ENCODE measurements at places on chromosomes 1 and 21.

- no peak for DNase-seq
Observed at GRCh38 chr1:101371259-101371658, 134.4 kb downstream of the S1PR1 start.

GRCh38 chr21:38942748-38943211, 137.1 kb downstream of the ETS2 start:
- no peak for DNase-seq

- DNase-seq = no peak
Observed at GRCh38 chr1:101975371-101975770, 21.4 kb downstream of the OLFM3 start.

GRCh38 chr1:208227366-208227765, 16.8 kb downstream of the PLXNA2 start:
- DNase-seq = no peak

DNA sequence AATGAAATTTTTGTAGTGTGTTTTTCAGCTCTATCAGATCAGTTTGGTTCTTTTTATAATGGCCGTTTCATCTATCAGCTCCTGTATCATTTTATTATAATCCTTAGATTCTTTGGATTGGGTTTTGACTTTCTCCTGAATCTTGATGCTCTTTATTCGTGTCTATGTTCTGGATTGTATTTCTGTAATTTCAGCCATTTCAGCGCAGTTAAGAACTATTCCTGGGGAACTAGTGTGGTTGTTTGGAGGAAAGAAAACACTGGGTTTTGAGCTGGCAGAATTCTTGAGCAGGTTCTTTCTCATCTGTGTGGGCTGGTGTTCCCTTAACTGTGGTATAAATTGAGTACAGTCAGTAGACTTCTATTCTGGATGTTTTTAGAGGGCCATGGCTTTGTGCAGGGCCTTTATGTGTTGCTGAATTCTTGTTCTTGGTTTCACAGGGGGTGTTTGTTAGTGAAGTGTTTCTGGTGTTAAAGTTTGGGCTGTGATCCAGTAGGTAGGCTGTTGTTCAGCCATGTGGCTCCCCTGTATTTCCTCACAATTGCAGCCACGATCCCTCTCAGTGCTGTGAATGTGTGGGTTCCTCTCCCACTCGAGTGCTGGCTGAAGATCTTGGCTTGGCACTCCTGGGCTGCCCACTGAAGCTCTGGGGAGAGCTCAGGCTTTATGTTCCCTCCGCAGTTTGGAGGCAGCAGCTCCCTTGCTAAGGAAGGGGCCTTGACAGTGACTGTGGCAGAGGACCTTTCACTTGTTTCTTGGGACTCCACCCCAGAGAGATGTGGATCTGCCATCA, 56.0 kb upstream of the CCDC190 start:
- DNase-seq = no peak

- no peak for DNase-seq
Observed at GRCh38 chr1:225906467-225906866, 17.5 kb upstream of the LEFTY1 start.

- DNase-seq = no peak
Observed at GRCh38 chr21:25885405-25885804, 150.6 kb downstream of the GABPA start.

DNA sequence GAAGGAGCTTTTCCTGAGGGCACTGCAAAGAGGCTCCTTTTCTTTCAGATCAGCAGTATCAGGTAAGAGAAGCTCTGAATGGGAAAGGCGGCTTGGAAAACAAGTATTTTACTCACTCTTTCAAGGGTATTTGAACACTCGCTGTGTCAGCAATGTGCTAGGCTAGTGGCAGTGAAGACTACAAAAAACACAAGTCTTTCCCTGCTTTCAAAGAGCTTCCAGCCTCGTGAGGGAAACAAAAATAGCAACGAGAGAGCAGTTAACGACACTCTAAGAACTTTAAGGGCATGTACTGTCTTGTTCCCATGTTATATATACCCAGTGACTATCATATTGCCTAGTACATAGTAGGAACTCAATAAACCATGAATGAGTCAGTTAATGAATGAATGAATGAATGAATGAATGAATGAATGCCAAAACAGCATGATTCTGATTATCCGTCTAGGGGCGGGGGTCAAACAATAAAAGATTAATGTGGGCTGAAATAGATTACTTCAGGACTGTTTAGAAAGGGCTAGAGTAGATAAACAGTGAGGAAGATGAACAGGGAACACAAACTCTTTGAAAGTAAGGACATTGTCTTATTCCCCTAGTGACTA, 14.2 kb upstream of the MCOLN3 start:
- no peak for DNase-seq

- peak; percentile 49 for DNase-seq
Observed at GRCh38 chr1:22500471-22500870, 48.8 kb downstream of the ZBTB40 start.

- DNase-seq = peak; percentile 54
Observed at GRCh38 chr1:158087320-158087927, 93.3 kb upstream of the CD1D start.

DNA sequence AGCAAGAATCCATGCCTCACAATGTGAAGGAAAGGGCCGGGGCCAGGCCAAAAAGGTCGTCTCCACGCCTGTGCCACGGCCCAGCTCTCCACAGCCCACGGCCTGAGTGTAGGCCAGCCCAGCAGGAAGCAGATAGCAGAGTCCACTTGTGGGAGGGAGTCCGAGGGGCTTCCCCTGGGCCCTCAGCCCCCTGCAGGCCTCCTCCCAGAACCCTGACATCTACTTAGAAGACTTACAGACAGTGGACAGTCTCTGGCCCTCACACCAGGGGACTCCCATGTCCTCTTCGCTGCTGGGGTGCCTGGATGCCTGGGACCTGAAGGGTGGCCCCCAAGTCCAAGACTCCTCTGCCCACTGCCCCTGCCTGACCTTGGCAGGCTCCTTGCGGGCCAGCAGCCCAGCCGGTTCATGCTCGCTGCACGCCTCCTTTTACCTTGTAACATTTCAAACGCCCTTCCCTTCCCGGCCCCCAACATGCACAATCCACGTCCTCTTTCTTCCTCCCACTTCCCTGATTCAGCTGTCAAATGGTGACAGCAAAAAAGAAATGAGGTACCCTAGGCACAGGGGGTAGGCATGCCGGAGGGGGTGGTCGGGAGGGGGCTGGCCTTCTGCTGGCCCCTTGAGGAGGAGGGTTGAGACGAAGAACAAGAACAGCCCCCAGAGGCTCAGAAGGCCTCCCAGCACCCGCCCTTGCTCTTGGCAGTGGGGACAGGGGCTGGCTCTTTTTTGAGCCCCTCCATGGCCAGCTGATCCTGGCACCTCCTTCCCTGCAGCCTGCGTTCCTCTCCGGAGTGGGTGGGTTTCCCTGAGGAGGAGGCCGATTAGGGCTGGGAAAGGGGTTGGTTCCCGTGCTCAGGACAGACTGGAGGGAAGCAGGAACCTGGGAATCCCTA, 997 bp upstream of the PTPN7 start:
- no peak for DNase-seq

DNA sequence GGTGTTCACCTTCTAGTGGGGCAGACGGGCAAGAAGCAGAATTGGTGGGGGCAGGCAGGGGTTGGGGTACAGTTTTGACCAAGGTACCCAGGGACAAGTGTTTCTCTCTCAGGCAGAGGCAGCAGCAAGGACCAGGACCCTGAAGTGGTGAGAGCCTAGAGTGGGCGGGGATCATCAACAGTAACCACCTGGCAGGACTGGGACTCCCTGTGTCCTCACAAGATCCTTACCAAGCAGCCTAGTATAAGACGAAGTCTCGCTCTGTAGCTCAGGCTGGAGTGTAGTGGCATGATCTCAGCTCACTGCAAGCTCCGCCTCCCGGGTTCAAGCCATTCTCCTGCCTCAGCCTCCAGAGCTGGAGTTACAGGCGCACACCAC, 3.2 kb upstream of the NADK start:
- no peak for DNase-seq

DNA sequence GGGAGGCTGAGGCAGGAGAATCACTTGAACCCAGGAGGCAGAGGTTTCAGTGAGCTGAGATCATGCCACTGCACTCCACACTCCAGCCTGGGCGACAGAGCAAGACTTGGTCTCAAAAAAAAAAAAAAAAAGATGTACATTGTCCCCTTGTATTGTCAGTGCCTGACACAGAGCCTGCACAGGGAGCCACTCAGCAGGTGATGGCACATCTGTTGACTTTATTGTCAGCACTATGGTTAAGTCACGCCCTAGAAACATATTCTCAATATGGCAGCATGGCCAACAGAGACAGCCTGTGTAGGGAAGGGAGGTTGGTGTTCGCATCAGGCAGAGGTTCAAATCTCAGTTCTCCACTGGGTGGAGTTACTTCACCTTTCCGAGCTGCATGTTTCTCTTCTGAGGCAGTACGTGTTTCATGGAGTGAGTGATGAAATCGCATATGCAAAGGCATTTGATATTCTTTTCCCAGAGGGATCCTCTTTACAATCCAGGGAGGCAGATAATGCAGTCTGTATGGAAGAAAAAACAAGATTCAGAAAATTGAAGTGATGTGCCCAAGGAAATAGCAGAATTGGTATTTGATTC, 20.6 kb downstream of the LAMC2 start:
- no peak for DNase-seq

DNA sequence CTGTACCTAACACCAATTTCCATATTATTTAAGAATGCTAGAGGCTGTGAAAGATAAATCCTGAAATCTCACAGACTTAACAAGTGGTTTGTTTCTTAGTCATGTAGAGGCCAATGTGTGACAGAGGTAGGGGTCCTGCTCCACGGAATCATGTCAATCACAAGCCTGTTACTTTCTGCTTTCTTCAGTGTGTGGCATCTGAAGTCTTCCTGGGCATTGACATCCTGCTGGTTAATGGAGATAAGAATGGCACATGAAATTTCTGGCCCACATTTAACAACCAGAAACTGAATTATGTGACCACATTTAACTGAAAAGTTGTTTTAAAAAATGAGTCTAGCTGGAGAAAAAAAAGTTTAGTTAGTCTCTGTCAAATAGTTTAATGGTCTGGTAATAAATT, 68.3 kb upstream of the PLA2G4A start:
- DNase-seq = no peak

DNA sequence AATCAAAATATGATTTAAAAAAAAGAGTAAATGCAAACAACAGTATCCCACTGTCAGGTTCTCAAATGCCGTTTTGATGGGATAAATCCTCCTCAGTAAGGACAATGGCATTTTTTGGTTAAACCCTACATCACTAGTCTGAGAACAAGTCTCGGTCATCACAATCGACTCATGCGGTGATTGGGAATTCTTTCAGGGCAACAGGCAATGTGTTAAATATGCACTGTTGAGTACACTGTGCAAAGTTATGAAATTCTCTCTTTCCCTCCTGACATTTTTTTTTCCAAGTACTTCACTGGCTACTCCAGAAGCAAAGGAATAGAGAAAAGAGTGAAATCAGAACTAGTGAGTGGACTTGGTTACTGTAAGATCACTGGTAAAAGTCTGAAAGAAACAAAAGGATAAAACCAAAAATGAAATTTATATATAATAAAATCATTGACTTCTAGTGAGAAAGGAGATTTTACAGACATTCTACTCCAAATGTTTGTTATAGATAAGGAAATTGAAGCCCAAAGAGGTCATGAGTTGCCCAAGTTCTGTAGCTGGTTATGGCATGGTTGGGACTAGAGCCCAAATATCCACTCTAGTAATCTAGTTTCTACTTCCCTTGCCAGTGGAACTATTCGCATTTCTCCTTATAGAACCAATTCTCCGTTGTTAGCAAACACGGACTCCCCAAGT, 111.3 kb downstream of the TGFBR3 start:
- DNase-seq = no peak

GRCh38 chr1:233215135-233215760, 80.3 kb downstream of the PCNX2 start:
- DNase-seq = no peak

DNA sequence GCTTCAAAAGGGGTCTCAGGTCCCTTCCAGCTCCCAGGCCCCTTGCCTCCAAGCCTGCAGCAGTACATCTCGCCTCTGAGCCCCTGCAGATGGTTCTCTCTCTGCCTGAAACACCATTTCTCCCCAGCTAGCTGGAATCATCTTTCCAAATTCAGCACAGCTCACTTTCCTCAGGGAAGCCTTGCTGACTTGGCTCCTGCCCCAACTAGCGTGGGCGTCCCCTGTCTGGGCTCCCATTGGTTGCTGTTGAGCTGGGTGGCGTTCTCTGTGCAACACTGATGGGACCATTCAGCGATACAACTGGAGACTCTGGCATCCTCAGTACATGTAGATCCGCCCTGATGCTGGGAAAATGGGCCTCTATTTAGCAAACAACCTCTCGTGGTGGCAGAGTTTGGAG, 141.3 kb upstream of the IGSF21 start:
- DNase-seq = no peak

DNA sequence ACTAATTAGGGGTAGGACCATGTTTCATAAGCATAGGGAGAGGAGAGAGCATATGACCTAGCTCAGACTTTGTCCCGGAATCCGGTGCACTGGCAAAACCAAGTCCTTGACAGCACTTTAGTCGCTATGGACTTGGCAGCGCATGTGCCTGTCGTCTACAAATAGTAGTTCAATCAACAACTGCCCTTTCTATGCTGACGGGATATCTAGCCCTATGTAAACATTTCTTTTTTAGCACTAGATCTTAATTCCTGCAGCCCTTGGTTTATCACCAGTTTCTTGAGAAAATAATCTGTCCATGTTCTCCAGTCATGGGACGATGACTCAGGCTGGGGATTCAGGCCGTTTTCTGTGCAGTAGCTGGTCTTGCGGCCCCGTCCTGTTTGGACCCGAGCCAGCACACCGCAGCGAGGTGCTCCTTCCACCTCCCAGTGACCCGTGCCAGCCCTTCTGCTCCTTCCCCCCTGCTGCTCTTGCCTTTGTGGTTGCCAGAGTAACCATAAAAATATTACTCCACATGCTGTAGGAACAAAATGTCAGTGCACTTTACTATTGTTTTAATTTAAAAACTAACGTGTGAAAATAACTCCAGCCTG, 8.6 kb upstream of the MT1HL1 start:
- DNase-seq = peak; percentile 33

DNA sequence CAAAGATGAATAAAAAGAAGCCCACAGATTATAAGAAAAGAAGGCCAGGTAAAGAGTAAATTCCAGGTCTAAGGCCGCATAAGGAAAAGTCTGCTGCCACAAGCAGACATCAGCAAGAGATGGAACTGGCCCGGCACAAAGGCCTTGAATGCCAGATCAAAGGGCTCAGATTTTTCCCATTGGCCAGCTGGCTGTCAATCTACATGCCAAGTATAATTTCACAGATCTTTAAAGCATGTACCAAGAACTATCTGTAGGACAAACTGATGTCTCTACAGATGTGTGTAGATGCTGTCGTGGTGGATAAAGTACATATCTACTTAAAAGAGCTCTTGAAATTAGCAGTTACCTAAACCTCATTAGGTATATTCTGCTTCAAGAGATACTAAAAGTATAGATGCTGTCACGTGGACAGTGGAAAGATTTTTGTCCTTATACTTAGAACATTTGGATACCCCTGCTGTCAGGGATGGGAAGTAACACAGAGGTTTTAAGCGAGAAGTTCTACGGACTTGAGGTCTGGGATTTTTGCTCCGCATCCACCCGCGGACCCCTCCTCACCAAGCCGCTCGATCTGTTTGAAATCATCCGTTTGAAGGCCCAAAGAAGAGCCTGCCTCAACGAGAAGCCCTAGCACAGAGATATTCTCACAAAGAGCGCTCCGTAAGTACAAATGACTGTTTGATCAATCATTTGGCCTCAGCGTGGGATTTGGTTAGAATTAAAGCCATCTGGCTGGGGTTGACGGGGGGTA, 10.1 kb downstream of the GLIS1 start:
- no peak for DNase-seq

GRCh38 chr1:56438901-56439551, 140.3 kb downstream of the PLPP3 start:
- no peak for DNase-seq

GRCh38 chr1:187787736-187788135, 959.0 kb downstream of the PLA2G4A start:
- no peak for DNase-seq
